ENCODE measurements at places on chromosomes 12 and 14. TPM values are rescaled to one million over a fixed set of nuclear protein-coding genes. Genes with fewer than 3 reads are reported as not detected.

The SMOC1 gene
- 2.9 TPM for polyA plus RNA-seq

The TTLL5 gene
- 7.7 TPM for polyA plus RNA-seq

The DHH gene
- polyA plus RNA-seq: 0.37 TPM

The LHX5 gene
- not detected for polyA plus RNA-seq

The ANO4 gene
- 0.12 TPM for polyA plus RNA-seq

The TBX3 gene
- polyA plus RNA-seq: 9.7 TPM

The SALL2 gene
- 1.3 TPM for polyA plus RNA-seq

The ARG2 gene
- polyA plus RNA-seq: 42.4 TPM

The FOXN4 gene
- polyA plus RNA-seq: not detected

The WNT1 gene
- polyA plus RNA-seq: not detected

The C12orf60 gene
- 3.4 TPM for polyA plus RNA-seq

The SOX5 gene
- polyA plus RNA-seq: 0.66 TPM

The BHLHE41 gene
- polyA plus RNA-seq: 5.7 TPM

The PNP gene
- 8.6 TPM for polyA plus RNA-seq

The AQP6 gene
- 0.06 TPM for polyA plus RNA-seq

The NID2 gene
- polyA plus RNA-seq: 29.8 TPM

The TSPAN19 gene
- polyA plus RNA-seq: 0.06 TPM

The HPD gene
- polyA plus RNA-seq: 1.3 TPM

The KRT78 gene
- not detected for polyA plus RNA-seq

The DGLUCY gene
- 43.5 TPM for polyA plus RNA-seq

The SIRT4 gene
- polyA plus RNA-seq: 2.8 TPM

The GRIP1 gene
- polyA plus RNA-seq: 0.12 TPM

The RERG gene
- 9.7 TPM for polyA plus RNA-seq

The LRP6 gene
- 4.5 TPM for polyA plus RNA-seq

The RERGL gene
- 8.7 TPM for polyA plus RNA-seq

The KCNA1 gene
- polyA plus RNA-seq: not detected

The CCDC177 gene
- not detected for polyA plus RNA-seq

The FGF23 gene
- polyA plus RNA-seq: not detected

The TMEM30B gene
- polyA plus RNA-seq: 0.15 TPM

The CALM1 gene
- 293 TPM for polyA plus RNA-seq

The RASSF9 gene
- 0.84 TPM for polyA plus RNA-seq

The KLHDC1 gene
- polyA plus RNA-seq: 6.9 TPM

The AICDA gene
- 0.03 TPM for polyA plus RNA-seq

The OTOGL gene
- polyA plus RNA-seq: 0.15 TPM

The TMTC2 gene
- polyA plus RNA-seq: 1.8 TPM

The SLC25A21 gene
- polyA plus RNA-seq: 0.29 TPM

The ORAI1 gene
- polyA plus RNA-seq: 18.1 TPM

The ANKRD52 gene
- 10.2 TPM for polyA plus RNA-seq

The IL26 gene
- polyA plus RNA-seq: not detected

The CFAP251 gene
- polyA plus RNA-seq: 1.0 TPM

The POU6F1 gene
- 4.1 TPM for polyA plus RNA-seq

The NPFF gene
- polyA plus RNA-seq: not detected

The PPM1A gene
- polyA plus RNA-seq: 27.0 TPM

The TAS2R7 gene
- polyA plus RNA-seq: not detected

The CLECL1 gene
- polyA plus RNA-seq: 0.25 TPM

The PKP2 gene
- 92.3 TPM for polyA plus RNA-seq

The SENP1 gene
- 2.1 TPM for polyA plus RNA-seq

The SMCO2 gene
- polyA plus RNA-seq: 0.04 TPM

The NOC4L gene
- polyA plus RNA-seq: 20.8 TPM

The DDX47 gene
- 29.5 TPM for polyA plus RNA-seq

The HCAR2 gene
- 0.45 TPM for polyA plus RNA-seq

The PTGES3 gene
- 43.7 TPM for polyA plus RNA-seq

The CYP46A1 gene
- 1.5 TPM for polyA plus RNA-seq

The AQP5 gene
- polyA plus RNA-seq: 1.1 TPM

Data from heart right ventricle (tissue), 16 donors.